ENCODE measurements at places on chromosomes 11 and 22.

- no peak for DNase-seq
Observed at GRCh38 chr11:27514076-27514475, 7.5 kb upstream of the LIN7C start.

DNA sequence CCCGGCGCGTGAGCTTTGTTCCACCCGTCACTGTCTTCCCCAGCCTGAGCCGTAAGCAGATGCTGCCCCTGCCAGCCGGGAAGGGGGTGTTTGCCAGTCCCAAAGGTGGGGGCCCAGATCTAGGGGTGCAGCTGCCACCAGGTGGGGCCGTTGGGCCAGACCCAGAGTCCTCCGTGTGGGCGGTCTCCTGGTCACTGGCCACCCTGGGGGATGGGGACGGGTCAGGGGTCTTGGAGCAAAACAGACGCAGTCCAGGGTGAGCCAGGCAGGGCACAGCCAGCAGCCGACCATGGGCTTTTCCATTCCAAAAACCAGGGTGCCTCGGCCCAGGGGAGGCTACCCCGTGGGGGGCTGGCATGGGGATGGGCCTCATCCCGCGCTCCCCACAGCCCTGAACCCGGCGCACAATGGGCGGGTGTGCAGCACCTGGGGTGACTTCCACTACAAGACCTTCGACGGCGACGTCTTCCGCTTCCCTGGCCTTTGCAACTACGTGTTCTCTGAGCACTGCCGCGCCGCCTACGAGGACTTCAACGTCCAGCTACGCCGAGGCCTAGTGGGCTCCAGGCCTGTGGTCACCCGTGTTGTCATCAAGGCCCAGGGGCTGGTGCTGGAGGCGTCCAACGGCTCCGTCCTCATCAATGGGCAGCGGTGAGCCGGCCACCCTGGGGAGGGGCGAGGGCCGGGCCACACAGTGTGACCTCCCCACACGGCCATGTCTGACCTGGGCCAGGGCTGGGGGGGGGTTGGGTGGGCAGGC lies 3.5 kb downstream of the MUC5B start:
- no peak for DNase-seq

DNA sequence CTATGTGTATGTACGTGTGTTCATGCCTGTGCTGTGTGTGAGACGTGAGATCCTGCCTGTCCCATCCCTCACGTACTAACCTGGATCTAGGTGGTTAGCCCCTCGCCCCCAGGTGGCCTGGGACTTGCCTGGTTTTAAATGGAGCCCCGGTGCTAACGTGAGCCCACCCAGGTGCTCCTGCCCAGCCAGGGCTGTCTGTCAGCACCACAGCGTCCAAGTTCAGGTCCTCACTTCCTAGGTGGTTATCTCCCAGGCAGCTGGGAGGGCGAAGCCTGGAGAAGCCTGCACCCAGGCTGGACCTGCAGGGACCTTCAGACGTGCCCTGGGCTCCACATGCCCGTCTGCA lies 86.0 kb downstream of the KCNQ1 start:
- DNase-seq = no peak

DNA sequence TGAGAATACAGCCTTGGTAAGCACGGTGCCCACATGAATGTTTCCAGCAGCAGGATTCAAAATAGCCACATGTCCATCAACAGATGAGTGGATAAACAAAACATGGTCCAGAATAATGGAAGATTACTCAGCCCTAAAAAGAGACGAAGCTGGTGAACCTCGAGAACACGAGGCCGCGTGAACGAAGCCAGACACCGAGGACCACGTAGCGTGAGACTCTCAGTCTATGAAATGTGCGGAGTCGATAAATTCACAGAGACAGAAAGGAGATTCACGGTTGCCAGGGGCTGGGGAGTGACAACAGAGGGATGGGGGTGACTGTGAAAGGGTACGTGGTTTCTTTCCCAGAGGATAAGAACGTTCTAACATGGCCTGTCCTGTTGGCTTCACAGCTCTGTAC lies 2.9 kb upstream of the ASCL2 start:
- DNase-seq = no peak

- DNase-seq = no peak
Observed at GRCh38 chr22:45506816-45507360, 4.2 kb downstream of the FBLN1 start.

DNA sequence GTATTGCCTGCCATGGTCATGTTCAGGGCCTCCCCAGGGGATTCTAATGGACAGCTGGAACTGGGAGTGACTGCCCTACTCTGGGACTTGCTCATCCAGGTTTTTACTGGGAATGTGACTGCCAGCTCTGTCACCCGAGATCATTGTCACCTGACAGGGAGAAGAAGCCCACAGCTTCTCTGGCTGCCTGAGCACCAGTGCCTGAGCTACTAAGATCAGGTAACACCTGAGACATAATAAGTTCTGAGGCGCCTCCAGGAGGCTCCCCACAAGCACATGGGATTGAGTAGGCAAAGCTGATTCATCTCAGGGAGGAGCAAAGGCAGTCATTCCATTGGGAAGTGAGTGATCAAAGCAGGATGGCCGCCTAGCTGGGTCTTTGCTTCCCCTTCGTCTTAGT lies 84.2 kb upstream of the GALNT18 start:
- no peak for DNase-seq

- no peak for DNase-seq
Observed at GRCh38 chr11:16778876-16779275, 40.4 kb downstream of the C11orf58 start.

GRCh38 chr11:93972790-93973189 lies 48.4 kb upstream of the HEPHL1 start:
- DNase-seq = no peak

DNA sequence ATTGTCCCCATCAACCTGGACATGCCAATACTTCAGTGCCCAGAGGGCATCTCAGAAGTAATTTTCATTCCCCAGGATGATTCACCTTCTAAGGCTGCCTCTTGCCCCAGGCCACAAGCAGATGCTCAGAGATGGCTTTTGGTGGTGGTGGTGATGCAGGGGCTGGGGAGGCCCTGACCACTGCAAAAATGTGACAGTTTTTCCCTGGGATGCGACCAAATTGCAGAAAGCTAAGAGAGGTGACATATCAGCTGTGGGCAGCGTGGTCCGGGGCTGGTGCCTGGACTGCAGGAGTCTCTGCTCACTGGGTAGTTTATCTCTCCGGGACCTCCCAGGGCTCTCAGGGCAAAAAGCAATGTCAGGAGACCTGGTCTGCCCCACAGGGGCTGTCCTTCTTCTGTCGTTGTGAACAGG lies 39.7 kb upstream of the ACCSL start:
- DNase-seq = no peak

DNA sequence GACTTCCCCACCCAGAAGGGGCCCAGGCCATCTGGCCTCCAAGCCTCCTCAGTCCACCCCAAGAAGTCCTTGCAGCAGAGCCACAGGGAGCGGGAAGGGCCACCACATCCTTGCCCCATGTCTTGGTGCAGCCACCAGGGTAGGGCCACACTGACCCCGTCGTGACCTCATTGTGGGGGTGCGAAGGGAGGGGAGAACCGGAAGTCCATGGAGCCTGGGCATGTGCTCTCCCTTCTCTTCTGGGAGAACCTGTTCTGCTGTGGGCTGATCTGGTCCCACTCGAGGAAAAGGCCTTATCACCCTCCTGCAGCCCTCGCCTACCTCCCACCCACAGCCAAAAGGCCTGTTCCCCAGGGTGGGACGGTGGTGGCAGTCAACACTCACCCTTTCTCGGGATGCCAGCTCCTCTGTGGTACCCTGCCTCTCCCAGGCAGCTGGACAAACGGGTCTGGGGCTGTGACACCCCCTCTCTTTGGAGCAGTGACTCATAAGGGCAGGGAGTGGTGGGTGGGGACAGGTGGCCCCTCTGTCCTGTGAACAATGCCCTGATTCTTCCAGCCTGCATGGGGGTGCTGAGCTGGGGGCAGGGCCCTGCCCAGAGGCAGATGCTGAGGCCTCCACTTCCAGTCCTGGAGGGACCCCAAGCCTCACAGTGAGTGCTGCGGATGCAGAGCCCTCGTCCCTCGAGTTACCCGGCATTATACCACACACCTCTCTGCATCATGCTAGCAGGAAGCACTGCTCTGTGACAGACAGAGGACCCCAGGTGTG lies 14.6 kb upstream of the CTSD start:
- no peak for DNase-seq

GRCh38 chr11:64036087-64037026 lies 626 bp downstream of the FLRT1 start:
- no peak for DNase-seq

- no peak for DNase-seq
Observed at GRCh38 chr22:43566021-43566420, 154.2 kb downstream of the MPPED1 start.

DNA sequence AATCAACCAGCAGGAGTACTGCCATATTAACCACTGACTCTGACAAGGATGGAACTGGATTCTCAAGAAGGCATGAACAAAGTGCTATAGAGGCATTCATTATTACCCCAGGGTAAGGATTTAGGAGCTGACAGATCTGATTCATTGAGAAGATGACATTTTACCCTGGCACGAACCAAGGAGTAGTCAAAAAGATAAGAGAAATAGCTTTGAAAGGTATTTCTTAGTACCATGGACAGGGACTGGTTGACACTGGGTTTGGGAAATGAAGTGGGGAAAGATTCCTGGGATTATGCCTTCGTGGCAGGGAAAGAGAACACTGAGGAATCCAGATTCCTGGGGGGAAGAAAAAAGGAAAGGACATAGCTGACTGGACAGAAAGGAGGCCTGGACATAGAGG lies 5.1 kb upstream of the SAAL1 start:
- no peak for DNase-seq

GRCh38 chr11:123392431-123392830 lies 37.6 kb upstream of the GRAMD1B start:
- DNase-seq = no peak

Measured in iPS DF 19.7 (cell line).